Dermis microvascular lymphatic vessel endothelial cell (primary cell): ENCODE measurements at places on chromosomes 2 and 18.
A peak's percentile ranks its signal among the peaks of the same experiment; 100 is the strongest.

- DNase-seq: no peak
Measured at GRCh38 chr18:9557250-9557943, 57.0 kb downstream of the PPP4R1 start.

GRCh38 chr2:24317491-24317920 is 42.8 kb downstream of the ITSN2 start:
- peak; percentile 56 for DNase-seq

DNA sequence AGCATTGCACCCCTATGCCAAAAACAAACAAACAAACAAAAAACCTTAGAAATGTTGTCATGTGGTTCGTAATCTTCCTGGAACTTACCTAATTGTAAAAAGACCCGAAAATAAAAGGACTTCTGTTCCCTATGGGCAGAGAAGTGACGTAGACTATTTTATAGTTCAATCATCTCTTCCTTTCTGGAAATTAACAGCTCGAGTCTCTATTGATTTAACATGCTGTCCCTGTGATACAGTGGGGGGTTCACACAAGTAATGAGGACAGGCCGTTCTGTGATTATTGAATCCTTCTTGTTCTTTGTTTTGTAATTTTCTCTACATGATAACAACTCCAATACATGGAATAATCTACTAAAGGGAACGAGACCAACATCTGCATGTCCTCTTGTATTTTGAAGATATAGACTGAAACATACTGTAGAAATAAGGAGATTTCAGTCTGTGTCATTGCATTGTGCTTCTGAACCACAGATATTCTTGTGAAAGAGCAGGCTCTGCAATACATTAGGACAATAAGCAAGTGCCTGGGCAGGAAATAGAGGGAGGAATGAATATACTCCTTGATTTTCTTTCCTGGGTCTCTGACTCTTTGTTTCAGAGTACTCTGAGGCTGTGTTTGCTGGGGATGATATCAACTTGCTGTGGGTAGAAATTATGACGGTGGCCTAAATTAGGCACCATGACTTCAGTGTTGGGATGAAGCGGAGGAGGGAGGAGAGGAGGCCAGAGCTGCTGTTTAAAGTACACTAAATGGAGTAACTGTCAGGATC is 65.7 kb upstream of the PPM1B start:
- no peak for DNase-seq

DNA sequence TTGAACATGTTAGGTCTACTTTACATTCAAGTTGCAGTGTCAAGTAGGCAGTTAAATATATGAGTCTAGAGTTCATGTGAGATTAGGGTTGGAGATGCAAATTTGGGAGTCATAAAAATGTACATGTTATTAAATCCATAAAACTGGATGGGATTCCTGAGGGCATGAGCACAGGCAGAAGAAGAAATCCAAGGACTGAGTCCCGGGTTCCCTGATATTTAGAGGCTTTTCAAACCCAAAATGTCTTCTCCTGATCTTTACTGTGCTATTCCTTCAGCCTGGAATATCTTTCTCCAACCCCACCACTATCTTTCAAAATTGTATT is 23.3 kb upstream of the EXOC6B start:
- DNase-seq: no peak

- DNase-seq: no peak
Measured at GRCh38 chr2:220533485-220533884, 906.1 kb downstream of the SLC4A3 start.

DNA sequence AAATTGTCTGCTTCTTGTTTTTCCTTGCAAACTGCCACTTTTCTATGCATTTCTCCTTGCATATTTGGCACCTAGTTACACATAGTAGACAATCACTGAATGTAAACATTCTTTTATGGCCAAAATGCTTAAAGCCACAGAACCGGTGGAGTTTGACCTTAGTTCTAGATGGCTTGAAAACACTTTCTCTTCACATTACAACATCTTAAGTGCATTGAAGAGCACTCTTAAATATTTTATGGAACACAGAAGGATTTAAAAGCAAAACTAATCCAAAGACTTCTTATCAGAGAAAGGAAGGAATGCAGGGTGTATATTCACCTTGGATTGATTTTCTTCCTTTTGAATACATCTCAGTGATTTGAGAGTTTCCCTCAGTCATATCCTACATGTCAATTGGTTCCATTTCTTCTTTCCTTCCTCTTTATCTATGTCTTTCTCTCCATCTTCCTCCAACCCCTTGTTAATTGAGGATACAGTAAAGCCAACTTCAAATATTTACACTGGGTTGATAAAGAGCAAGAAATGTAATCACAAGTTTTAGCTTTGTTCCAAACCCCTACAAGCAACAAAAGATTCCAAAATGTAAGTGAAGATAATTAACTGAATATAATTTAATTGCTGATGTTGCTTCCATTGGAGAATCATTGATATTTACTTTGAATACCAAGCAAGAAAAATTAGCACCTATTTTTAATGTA is 548.0 kb downstream of the CNTNAP5 start:
- no peak for DNase-seq

DNA sequence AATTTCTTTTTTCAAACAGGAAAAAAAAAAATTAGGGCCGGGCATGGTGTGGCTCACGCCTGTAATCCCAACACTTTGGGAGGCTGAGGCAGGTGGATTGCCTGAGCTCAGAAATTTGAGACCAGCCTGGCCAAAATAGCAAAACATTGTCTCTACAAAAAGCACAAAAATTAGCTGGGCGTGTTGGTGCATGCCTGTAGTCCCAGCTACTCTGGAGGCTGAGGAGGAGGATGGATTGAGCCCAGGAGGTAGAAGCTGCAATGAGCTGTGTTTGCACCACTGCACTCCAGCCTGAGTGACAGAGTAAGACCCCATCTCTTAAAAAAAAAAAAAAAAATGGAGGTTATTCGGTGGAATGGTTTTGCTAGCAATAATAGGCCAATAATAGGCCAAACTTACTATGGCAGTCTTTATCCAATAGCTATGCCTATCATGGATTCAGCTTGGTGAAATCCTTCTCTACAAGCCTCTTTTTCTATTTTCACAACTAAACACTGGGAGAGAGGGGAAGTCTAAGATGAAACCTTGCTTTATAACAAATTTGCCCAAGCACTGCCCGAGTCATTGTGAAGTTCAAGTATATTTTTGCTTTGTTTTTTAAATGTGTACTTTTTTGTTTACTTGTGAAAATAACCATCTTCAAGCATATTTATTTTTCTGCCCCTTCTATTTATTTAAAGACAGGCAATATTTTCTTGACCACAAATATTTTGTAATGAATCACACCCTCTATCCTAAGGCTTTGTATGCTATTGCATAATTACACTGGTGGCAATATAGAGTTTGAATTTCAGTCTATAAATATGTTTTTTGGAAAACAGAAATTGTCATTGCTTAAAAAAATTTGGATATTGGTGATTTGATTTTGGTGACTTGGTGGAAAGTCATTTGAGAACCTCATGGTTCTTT is 20.0 kb upstream of the KYNU start:
- DNase-seq: no peak

DNA sequence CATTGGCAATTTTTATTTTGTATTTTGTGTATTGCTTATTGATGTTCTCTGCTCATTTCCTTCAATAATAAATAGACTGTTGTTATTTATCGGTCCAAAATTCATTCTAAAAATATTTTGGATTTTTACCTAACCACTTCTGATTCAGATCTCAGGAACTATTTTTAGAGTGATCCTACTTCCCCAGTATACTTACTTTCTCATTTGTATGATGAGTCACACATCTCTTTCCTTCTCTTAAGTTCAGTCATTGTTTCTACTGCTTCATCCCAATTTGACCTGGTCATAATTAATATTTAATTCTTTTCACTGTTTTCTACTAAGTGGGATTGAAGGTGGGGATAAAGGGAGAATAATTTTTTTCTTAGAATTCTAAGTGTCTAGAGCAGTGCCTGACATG is 75.1 kb downstream of the AGPS start:
- DNase-seq: no peak

DNA sequence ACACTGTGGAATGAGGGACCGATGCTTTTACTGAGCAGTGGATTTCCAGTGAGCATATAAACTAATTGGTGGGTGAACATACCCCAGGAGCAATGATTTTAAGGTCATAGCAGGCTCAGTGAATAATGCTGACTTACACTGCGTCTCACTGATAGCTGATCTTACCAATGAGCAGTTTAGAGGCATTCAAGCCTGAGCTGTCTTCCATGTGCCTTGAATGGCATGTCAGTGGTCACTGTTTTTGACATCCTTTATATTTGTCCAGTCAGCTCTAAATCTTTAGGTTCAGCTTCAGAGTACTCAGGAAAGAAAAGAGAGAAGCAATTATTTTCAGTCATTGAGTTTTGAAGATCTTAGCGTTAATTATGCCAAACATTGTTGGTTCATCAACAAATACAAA is 88.3 kb downstream of the CAMKMT start:
- no peak for DNase-seq

- DNase-seq: no peak
Measured at GRCh38 chr2:120673571-120674061, 62.1 kb upstream of the GLI2 start.

- no peak for DNase-seq
Measured at GRCh38 chr2:11499081-11499743, 33.3 kb upstream of the E2F6 start.

- DNase-seq: no peak
Measured at GRCh38 chr2:183519371-183520056, 395.3 kb downstream of the NUP35 start.

- no peak for DNase-seq
Measured at GRCh38 chr2:8316356-8316755, 365.5 kb upstream of the ID2 start.

- no peak for DNase-seq
Measured at GRCh38 chr2:2826621-2827020, 495.5 kb upstream of the MYT1L start.

DNA sequence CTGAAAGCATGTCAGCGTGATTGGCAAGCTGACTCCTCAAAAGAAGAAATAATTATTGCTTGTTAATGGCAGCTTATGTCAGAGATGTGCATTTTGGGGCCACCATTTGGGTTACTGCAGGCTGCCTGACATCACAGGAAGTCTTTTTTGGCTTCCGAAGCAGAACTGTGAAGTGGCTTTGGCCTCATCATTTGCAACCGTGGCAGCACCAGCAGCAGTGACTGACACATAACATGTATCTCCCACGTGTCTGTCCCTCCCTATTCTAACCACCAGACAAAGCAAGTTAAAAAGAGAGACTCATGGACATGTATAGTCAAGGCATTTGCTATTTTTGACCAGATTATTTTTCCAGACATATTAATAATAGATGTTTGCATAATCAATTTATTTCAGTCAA is 488.7 kb upstream of the ACVR2A start:
- DNase-seq: no peak

DNA sequence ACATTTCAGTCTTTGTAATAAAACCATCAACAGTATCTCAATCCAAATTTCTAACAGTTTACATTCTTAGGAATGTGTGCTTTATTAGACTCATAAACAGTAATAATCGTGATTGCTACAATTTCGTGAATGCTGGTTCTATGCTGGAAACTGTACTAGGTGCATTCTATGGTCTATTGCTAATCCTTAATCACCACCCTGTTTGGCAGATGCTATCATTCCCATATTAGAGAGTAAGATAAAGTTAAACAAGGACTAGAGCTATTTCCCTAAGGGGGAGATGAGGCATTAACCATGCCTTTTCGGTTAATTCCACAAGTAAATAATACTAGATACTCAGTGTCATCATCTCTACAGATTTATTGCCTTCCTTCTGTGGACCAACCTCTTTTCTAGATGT is 244.0 kb downstream of the PAX3 start:
- no peak for DNase-seq

DNA sequence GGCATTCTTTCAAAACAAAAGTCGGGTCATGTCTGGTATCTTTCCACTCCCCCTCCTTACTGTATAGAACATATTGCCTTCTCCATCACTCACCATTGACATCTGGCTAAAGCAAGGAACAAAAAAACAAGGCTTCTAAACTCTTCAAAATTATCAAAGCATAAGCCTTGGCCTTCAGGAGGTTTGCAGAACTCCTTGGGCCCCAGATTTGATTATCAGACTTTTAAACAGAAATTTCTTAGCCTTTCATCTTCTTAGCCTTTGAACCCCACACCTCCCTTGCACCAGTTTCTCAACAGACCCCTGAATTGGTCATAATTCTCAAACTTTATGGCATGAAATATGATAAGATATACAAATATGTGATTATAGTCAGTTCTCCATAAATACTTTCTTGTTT is 59.8 kb upstream of the XDH start:
- no peak for DNase-seq

DNA sequence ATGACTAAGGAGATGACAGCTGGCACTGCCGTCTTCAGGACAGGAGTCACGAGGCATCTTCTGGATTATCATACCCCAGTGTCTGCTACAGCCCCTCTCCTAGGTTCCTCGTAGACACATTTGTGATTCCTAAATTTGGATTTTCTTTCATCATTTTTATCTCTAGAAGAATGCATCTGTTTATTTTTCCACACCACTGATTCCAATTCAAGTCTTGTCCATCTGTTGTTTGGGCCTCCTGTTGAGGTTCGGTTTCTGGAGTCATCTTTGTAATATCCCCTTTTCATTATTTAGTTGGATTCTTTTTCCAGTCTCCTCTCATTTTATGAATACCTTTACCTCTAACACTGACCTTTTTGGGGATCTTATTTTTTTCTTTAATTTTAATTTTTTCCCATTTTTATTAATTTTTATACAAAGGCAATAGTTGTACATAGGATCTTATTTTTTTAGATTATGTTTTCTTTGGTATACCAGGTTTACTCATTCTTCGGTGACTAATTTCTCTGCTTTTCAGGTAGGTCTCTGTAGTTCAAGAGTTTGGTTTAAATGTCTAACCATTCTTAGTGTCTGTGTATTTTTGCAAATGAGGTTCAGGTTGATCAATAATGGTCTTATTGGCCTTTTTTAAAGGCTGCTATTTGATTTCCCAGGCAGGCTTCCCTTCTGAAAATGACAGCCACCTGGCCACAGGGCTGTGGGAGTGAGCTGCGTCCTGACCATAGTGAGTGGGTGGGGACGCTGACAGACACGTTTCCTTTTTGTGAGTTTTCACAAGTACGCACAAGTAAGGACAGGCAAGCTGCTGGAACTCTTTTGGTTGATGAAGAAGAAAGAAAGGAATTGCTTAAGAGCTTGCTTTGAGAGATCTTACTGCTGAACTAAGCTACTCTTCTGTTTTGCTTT is 34.5 kb downstream of the FARP2 start:
- no peak for DNase-seq

DNA sequence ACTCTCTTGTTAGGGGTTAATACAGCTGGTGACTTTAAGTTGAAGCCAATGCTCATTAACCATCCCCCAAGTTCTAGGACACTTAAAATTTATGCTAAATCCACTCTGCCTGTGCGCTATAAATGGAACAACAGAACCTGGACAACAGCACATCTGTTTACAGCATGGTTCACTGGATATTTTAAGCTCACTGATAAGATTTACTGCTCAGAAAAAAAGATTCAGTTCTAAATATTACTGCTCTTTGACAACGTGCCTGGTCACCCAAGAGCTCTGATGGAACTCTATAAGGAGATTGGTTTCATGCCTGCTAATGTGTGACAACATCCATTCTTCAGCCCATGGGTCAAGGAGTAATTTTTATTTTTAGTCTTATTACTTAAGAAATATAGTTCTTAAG is 27.5 kb downstream of the RNF103 start:
- no peak for DNase-seq
